ENCODE measurements at places on chromosomes 3 and 15. TPM values are rescaled to one million over a fixed set of nuclear protein-coding genes. Genes with fewer than 3 reads are reported as not detected.

DNA sequence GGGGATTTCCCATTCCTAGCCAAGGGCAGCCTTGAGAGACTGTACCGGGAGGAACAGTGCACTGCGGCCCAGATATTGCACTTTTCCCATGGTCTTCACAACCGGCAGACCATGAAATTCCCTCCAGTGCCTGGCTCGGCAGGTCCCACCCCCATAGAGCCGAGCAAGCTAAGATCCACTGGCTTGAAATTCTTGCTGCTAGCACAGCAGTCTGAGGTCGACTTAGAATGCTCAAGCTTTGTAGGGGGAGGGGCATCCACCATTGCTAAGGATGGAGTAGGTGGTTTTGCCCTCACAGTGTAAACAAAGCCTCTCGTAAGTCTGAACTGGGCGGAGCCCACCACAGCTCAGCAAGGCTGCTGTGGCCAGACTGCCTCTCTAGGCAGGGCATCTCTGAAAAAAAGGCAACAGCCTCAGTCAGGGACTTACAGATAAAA lies 156.3 kb downstream of the FRMD5 start:
- DNase-seq: no peak

Gene CPNE9
- total RNA-seq: not detected

Gene SERPINI2
- not detected for total RNA-seq

GRCh38 chr15:95017666-95018328 lies 786.4 kb downstream of the MCTP2 start:
- peak; percentile 84 for DNase-seq

GRCh38 chr3:158221426-158221825 lies 111.5 kb downstream of the RSRC1 start:
- DNase-seq: no peak

Gene LDHAL6B
- total RNA-seq: not detected

GRCh38 chr3:153591561-153592245 lies 429.7 kb downstream of the RAP2B start:
- no peak for DNase-seq

Gene GOLGA8S
- 0.38 TPM for total RNA-seq

GRCh38 chr3:122942937-122943827 lies 84.4 kb downstream of the SEMA5B start:
- peak; percentile 83 for DNase-seq

DNA sequence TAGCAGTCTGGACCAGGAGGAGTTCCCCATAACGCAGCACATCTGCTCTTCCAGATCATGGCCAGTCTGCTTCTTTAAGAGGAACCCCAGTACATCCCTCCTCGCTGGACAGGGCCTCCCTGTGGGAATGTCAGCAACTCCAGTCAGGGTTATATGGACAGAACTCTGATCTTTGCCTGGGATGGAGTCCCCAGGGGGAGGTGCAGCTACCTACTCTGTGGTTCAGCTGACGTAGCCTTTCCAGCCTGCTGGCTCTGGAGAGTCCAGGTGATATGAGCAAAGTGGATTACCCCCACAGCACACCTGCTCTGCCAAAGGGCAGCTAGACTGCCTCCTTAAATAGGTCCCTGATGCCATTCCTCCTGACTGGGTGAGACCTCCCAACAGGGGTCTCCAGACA lies 417.1 kb upstream of the EPHA3 start:
- DNase-seq: no peak

DNA sequence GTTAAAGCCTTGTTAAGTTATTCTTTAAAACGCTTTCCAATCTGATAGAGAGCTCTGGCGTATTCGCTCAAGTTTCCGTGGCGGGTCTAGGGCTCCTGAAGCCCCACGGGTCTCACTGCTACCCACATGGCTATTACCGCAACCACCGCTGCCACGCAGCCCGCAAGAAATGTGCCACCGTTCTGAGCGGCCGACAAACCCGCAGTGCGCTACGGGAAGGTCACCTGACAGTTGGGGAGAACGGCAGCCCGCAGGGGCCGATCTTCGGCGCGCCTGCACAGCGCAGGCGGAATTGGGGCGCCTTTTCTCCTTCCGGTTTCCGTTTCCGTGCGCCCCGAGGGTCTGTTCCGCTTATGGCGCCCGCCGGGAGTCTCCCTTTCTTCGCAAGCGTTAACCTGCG lies 76.6 kb upstream of the SNRPN start:
- DNase-seq: no peak

- DNase-seq: peak; percentile 72
These were observed 127.7 kb upstream of the IQSEC1 start for GRCh38 chr3:13200946-13201345.

GRCh38 chr3:22937536-22937935 lies 265.6 kb upstream of the UBE2E2 start:
- no peak for DNase-seq

Gene STRC
- total RNA-seq: 0.19 TPM

DNA sequence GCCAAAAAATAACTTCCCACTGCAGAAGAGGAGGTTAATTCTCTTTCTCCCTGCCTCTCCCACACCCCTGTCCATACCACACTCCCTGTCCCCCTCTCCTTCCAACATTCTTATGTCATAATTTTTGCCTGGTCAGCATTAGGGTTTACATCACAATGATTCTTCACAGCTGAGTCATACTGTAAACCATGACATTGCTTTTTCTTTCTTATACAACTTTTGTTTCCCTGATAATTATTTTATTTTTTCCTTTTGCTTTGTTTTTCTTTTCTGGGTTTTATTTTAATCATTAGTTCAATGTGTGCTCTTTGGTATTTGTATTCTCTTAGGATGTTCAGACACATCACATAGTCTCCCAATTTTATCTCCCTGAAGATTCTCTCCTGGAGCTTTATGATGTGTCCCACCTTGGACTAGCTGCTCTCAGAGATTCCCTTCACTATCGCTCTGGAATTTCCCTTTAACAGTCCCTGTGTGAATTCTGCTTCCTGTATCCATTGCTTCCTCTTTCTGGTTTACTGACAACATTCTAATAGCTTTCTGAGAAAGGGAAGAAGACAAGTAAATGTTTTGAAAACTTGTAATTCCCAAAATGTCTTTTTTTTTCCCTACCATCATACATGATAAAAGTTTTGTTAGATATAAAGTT lies 70.7 kb downstream of the SOX2 start:
- no peak for DNase-seq

DNA sequence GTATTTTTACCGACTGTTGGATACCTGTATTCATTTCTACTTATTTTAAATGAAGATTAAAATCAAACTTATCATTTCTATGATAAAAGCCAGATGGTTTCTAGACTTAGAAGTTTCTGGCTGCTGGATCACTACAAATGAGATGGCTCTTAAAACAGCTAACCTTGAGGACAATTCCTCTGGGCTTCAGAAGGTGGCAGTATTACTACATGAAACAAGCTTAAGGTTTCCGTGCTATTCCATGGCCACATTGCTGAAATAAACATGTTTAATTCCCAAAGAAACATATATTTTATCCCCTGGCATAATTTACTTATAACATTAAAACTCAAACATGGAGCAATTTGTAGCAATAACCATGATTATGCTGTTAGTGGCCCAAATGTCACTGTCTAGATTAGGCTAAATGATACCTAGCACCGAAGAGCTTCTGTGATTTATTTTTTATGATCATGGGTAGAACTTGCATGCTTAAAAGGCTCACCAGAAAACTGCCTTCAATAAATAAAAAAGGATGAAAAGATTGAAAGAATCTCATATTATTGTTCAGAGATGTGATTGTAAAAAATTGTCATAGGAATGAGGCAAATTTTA lies 204.0 kb upstream of the NANOGP8 start:
- no peak for DNase-seq

Gene KNG1
- 0.14 TPM for total RNA-seq

DNA sequence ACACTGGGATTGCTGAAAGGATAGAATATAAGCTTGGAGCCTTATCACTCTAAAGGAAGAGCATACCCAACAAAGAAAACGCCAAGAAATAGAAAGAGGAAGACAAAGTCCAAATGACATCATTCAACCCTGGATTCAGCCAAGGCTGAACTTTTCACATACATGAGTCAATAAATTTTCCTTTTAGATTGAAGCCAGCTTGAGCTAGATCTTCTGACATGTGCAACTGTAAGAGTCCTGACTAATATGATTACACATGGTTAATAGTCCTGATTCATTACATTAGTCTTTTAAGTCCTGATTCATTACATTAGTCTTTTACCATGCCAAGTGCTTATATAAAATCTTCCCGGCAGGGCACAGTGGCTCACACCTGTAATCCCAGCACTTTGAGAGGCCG lies 13.6 kb upstream of the DENND6A start:
- no peak for DNase-seq

Gene SOX14
- total RNA-seq: not detected

- no peak for DNase-seq
These were observed 37.0 kb downstream of the ETFA start for GRCh38 chr15:76274226-76274625.

Gene ATR
- 20.2 TPM for total RNA-seq

- no peak for DNase-seq
These were observed 103.1 kb downstream of the DLG1 start for GRCh38 chr3:197195326-197195725.

Gene POU1F1
- not detected for total RNA-seq

Gene RFC4
- 10.9 TPM for total RNA-seq

- no peak for DNase-seq
These were observed 26.2 kb downstream of the SEC62 start for GRCh38 chr3:169992781-169993180.

DNA sequence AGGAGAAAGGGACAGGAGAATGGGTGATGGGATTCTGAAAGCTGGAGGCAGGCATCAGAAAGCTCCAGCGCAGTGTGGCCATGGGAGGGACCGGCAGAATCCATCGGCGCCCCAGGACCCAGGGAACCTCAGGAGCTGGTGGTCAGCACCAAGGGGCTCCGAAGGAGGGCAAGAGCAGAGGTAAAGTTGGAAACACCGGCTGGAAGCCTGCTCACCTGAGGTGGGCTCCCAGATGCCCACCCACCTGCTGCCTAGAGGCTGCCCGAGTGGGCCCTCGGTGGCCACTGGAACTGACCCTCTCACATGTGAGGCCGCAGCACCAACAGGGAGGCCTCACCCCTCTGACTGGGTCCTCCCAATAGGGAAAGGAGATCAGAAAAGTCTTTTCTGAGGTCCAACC lies 10.3 kb upstream of the ZXDC start:
- no peak for DNase-seq

DNA sequence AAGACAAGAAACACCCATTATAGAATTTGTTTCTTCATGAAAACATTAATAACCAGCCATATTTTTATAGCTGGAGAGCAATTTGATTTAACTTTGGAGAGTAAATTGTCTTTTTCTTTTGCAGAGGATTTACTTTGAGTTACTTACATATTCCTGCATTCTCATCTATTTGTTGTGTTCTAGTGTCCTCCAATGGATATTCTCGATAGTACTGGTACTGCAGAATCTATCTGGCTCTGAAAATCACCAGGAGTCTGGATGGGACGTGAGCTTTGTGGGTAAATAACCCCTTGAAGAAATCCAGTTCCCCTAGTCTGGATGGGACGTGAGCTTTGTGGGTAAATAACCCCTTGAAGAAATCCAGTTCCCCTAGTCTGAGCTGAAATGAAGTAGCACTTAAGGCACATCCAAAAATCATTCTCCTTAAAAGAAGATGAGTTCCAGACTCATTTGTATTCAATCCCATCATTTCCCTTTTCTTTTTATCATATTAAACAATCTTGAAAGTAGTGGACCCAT lies 294.1 kb upstream of the UBE2E2 start:
- no peak for DNase-seq

Gene GRK7
- not detected for total RNA-seq

DNA sequence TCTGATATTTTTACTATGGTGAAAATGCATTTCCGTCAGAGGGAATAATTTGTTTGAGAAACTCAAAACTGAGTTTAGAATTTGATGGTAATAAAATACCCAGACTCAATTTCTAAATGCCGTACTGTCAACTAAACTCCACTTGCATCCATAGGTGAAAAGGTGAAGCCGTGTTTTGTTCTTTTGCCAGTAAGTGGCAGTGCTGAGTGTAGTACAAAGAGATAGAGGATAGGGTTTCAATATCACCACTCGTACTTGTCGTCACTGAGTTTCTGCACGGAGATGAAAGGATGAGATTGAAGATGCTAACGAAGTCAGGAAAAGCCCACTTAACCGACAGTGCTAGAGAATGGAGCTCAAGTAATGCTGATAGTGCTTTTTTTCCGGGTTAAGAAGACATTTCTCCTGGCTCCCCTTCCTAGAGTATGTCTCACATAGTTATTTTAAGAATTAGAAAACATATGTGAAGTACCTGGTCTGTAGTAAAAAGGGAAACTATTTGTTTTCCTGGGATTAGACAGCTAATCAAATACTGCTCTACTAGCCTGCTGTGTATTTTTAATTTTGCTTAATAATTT lies 345.1 kb downstream of the IL5RA start:
- no peak for DNase-seq

DNA sequence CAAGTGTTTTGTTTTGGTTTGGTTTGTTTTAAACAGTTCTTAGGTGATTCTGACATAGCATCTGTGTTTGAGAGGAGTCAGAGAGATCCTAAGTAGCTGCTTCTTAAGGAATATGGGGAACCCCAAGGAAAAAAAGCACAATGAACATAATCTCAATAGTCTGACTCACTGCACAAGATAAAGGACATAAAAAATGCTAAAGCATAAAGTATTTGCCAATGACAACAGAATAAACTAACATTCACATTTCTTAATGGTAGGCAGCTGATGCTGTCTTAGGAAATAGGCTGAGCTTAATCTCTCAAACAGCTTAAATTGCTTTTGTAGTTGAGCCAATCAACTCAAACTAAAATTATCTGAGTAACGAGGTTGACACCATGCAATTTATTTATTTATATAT lies 2.9 kb downstream of the NCEH1 start:
- no peak for DNase-seq

DNA sequence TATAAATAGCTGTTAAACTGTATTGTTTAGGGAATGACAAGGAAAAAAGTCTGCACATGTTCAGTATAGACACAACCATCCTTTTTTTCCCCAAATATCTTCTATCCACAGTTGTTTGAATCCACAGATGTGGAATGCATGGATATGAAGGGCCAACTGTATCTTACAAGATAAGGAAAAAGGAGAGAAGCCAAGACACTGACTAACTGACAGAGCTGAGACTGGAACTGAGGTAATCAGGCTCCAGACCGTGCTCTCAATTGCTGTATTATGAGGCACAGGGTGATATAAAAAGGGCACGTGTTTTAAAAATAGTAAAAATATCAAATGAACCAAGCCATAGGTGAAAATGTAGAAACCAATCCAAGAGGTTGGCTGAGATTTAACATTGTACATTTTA lies 49.0 kb downstream of the DHX36 start:
- no peak for DNase-seq

DNA sequence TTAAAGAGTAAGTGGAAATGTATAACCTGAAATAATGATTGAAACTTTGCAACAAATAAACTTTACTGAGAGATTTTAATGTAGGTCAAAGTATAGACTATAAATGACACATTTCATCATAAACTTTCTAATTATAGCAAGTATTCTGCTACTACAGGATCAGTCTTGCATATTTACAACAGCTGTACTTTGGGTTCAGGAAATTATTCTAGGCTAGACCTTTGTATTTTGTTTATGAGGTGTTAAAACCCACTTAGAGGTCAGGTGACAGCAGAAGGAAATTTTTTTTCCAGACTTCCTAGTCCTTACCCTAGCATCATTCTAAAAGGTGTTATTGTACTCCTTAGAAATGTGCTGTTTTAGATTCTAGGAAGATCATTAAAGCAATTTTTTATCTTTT lies 2.3 kb downstream of the RNF7 start:
- DNase-seq: no peak

All from posterior vena cava (tissue), 2 donors.